ENCODE measurements at places on chromosomes 5 and 9.

- DNase-seq, result no peak
These were observed 31.7 kb upstream of the TUSC1 start for GRCh38 chr9:25709941-25710340.

GRCh38 chr9:31112491-31112890, 1272.0 kb upstream of the ACO1 start:
- no peak for DNase-seq

DNA sequence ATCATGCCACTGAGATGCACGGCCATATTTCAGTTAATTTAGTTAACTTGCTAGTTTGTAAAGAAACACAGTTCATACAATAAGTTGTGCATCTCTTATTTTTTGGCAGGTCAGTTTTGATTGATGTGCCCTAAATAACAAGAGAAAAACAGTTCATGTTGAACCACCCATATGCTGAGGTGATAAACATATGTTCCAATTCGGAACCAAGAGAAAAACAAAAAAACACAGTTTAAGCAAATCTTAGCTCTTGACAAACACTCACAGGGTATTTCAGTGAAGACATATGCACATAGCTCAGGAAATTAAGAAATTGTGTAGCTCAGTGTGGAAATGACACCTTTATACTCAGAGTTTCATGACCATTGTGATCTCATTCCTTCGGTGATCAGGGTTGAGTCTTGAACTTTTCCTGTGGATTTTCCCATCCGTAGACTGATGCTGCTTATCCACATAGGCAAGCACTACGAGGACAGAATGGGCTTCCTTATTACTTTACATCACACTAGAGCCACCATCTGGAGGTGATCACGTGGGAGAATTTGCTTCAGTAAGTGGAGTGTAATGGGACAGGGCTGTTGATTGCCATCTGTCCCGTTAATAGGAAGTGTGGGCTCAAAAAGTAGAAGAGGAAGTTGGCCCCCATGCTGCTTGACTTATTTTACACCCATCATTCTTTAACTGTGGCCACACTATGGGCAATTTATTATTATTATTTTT, 773.0 kb downstream of the MTRR start:
- DNase-seq, result no peak

GRCh38 chr9:94826644-94827410, 100.3 kb downstream of the AOPEP start:
- no peak for DNase-seq

DNA sequence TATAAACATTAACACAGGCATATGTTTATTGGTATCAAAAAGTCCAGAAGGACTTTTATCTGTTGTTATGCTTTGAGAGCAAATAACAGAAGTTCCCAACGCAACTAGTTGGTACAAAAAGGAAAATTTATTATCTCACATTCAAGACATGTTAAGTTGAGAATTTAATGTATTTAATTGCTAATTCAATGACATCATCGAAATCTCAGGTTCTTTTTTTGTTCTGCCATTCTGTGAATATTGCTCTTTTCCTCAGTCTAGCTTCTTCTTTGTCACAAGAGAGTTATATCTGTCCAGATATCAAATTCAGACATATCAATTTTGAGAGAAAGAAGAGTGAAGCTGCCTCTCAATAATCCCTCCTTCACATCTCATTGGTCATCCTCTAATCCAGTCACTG, 307.6 kb upstream of the PCSK5 start:
- DNase-seq, result no peak

GRCh38 chr9:16012621-16013020, 459.8 kb downstream of the CCDC171 start:
- no peak for DNase-seq

- DNase-seq, result no peak
These were observed 10.0 kb upstream of the C5 start for GRCh38 chr9:121059998-121060636.

- no peak for DNase-seq
These were observed 297.9 kb upstream of the PTGER4 start for GRCh38 chr5:40381676-40382363.

GRCh38 chr5:155624597-155625241, 611.2 kb downstream of the KIF4B start:
- no peak for DNase-seq

DNA sequence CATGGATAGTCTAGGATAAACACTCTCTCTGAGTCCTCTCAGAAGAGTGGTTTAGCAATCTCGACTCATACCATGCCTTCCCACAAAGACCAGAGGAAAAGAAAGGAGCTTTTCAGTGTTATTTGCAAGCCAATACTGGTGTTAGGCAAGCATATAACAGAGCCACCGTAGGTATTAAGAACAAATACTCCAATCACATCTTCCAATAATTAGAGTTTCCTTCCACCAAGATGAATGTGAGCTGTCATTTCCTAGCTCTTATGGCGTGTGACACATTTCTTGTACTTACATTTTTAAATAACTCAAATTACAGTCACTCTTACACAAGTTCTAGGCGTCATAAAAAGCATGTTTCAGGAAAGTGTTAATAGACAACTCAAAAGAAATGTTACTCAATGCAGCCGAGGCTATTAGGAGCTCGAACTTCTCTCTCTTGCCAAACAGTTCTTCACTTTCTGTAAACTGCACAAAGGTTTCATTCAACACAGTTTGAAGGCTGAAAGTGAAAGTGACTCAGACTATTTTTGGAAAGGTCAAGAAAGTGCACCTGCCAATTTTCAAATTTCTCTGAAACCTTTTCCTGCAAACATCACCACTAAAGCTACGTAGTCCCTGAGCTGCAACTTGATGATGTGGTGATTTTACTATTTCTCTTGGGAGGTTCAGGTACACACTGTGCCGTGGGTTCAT, 153.8 kb downstream of the AUH start:
- no peak for DNase-seq

DNA sequence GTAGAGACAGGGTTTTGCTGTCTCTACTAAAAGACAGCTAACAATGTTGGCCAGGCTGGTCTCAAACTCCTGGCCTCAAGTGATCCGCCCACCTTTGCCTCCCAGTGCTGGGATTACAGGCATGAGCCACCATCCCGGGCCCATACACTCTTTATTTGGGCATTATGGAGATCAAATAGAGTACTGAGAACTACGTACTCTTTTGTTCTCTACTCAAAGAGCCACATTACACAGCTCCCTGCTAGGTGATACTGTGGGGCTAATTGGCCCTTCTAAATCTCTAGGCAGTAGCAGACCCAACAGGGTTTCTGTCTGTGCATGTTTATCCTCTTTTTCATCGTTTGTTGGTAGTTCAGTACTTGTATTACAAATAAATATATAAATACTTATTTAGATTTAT, 16.1 kb downstream of the CKMT2 start:
- DNase-seq, result no peak

DNA sequence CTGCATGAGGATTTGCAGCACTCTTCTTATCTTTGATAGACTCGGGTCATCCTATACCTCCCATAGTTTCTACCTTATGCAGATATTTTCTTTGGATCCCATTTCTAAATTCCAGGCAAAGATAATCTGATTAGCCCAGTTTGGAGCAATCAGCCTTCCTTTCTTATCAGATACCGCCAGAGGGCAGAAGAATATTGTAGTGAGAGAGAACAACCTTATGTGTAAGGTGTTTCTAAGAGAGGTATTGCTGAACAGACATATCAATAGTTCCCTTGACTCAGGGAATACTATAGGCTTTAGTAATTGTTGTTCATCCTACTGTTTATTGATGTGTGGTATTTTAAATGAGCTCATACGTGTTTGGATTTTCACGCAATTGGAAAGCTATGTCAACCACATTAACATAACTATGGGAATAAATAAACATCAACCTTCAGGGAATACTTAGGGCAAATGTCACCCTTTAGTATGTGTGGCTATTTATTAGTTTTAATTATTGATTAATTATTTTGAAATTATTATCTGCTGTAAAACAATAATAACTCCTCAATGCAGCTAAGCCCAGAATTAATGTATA, 1435.2 kb upstream of the CDH9 start:
- DNase-seq, result no peak

- no peak for DNase-seq
These were observed 115.2 kb downstream of the JAKMIP2 start for GRCh38 chr5:147667363-147667762.

DNA sequence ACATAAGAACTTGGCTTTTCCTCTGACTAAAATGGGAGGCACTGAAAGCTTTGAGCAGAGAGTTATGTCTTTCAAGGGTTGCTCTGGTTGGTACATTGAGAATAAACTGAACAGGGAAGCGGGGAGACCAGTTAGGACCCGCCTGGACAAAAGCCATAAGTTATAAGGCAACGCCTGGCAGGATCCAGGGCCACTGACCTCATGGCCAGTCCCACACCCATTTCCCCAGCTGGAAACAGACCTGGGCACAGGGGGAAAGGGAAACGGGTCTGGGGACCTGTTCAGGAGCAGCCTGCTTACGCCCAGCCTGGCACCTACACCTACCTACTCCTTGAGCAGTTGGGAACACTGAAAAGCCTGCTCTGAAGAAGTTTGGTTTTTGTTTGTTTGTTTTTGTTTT, 1.3 kb downstream of the SPINK4 start:
- DNase-seq, result no peak

Measured in vagina (tissue), 2 donors.